T-helper 17 cell (primary cell): ENCODE measurements at places on chromosomes 1 and 21.

DNA sequence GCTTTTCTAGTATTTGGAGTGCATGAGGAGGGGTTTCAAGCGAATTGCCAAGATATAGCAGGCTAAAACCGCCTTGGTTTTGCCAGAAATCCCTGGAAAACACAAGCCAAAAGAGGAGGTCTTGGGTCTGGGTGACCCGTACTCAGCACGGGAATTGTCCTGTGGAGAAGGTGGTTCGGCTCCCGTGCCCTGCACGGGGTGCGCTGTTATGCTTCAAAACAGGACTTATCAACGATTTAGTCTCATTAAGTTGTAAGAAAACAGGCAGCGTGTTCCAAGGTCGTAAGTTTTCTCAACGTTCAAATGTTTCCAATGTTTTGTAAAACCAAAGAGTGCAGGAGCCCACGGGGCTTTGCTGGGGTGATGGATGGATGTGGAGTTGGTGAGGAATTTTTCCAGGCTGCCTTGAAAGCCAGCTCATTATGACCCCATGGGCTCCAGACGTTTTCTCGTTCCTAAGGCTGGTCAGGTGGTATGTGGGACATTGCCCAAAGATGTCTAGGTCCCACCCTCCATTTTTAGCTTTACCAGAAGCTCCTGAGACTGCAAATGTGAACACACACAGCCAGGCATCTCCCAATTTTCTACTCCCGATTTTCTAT is 75.4 kb upstream of the CLDN14 start:
- DNase-seq, result no peak

GRCh38 chr1:61077676-61078541 is 4.5 kb upstream of the NFIA start:
- DNase-seq, result peak; percentile 80

GRCh38 chr1:205325334-205325884 is 3.9 kb upstream of the NUAK2 start:
- peak; percentile 51 for DNase-seq

DNA sequence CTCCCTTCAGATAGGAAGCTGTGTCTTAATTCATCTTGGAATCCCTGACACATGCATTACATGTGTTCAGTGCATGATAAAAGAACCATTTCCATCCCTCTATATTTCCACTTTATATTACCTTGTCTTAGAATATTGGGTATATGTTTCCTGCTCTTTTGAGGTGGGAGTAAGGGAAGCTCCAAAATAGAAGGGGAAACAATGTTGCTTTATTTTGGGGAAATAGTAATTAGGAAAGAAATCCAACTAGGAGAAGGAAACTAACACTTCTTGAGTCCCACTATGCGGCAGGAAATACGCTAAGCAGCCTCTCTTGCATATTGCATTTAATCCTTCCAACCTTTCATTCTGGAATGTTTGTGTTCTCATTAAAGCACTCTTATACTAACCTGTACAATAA is 89.4 kb upstream of the VAV3 start:
- DNase-seq, result no peak

DNA sequence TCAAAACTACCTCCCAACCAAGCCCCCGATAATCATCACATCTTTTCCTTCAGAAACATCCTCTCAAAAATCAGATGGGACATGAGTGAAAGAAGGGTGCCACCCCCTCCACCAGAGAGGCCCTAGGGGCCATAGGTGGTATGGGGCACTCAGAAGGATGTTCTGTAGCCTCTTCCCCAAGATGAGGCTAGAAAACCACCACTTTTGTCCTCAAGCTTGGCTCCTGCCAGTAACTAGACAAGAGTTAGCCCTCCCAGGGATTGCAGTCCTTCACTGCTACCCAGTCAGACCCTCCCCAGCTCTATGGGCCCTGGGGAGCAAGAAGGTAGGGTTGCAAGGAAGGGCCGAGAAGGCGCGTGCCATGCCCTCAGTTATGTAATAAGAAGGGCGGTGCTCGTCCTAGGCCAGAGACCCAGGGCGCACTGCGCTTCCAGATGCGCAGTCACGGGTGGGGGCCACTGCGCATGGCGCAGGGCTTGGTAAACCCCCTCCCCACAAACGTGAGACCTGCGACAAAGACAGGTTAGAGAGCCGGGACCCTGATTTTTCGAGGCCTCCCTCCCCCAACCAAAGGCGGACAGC is 69.7 kb downstream of the CD46 start:
- DNase-seq, result no peak

GRCh38 chr1:176826265-176826664 is 338.2 kb downstream of the ASTN1 start:
- no peak for DNase-seq

DNA sequence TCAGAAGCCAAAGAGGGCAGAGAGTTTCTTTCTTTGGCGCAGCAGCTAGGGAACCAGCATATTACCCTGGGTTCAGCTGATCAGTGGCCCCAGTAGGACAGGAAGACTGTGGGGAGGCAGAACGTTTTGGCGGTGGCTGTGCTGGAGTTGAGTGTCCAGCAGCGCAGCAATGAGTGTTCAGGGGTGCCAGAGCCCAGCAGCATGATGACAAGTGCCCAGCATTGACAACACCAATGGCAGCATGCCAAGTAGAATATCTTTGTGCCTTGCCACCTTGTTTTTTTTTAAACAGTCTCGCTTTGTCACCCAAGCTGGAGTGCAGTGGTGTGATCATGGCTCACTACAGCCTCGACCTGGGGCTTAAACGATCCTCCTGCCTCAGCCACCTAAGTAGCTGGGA is 106.7 kb upstream of the CDC42BPA start:
- DNase-seq, result no peak

DNA sequence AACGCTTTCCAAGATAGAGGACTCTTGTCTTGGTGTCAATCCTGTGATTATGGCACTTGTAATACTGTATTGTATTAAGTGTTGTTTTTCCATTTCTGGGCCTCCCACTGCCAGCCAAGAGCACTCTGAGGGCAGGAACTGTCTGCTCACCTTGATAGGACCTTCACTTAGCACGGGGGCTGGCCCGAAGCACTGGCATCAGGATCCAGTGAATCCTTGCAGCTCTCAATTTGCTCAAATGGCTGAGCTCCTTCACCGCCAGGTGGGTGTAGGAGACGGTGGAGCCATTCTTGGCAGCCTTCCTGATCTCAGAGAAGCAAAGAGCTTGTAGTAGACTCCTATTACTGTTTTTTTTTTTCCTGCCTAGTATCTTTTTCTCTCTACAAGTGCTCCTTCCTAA is 17.7 kb downstream of the MECR start:
- DNase-seq, result no peak

DNA sequence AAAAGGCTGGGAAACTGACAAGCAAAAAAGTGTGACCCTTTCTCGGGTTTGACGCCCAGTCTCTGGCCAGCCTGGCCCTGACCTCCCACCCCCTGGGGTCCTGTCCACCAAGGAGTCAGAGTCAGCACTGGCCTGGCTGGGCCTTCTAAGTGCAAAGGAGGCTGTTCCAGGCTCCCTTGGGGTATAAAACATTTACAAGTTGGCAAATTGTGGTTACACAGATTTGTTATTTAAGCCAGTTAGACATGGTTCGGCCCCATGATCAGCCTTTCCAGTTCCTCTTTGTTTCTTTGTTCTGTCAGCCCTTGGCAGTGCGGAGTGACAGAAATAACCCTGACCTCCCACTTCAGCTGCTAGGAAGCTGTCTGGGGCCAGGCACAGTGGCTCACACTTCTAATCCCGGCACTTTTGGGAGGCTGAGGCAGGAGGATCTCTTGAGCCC is 161.6 kb upstream of the RAB4A start:
- DNase-seq, result no peak
